Fibroblast of skin of abdomen (primary cell): ENCODE measurements at places on chromosomes 12 and 14.

DNA sequence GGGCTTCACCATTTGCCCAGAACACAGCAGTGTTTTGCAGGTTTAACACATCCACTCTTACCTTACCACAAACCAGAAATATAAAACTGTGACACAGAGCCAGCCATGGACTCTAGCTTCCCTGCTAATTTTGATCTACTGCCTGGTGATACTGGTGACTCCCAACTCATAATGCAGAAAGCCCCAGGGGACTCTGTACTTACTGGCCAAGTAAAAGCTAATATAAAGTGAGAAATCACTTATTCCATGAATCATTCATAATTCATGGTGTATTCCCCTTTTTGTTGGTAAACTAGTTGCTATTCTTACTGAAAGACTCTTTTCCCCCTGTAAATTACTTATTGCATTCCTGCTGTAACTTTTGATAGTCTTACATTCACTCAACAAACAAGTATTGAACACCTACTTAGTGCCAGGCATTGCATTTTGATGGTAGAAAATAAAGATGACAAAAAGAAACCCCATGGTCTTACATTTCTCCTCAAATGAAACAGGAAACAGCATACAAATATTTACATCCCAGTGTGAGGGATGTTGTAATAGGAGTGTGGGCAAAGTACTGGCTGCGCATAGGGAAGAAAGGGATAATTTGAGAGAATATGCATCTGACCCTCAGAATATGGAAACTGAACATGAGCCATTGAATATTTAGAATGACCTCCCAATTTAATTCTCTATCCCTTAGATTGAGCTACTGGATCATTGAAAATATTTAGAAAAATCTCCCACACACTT lies 279.6 kb downstream of the PDZRN4 start:
- DNase-seq: no peak

DNA sequence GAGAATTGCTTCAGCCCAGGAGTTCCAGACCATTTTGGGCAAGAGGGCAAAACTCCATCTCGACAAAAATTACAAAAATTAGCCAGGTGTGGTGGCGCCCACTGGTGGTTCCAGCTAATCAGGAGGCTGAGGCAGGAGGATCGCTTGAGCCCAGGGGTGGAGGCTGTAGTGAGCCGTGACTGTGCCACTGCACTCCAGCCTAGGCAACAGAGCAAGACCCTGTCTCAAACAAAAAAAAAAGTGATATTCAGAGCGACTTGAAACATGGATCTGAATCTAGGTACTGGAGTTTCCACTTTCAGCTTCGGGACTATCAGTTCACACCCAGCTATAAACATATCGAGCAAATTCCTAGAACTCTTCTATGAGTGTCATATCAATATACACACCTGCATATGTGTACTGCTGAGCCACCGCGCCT lies 16.3 kb upstream of the RNF34 start:
- DNase-seq: no peak

- DNase-seq: no peak
Measured at GRCh38 chr12:105064564-105065178, 19.6 kb downstream of the ALDH1L2 start.

GRCh38 chr14:92993302-92993701 lies 70.4 kb downstream of the CHGA start:
- DNase-seq: no peak

DNA sequence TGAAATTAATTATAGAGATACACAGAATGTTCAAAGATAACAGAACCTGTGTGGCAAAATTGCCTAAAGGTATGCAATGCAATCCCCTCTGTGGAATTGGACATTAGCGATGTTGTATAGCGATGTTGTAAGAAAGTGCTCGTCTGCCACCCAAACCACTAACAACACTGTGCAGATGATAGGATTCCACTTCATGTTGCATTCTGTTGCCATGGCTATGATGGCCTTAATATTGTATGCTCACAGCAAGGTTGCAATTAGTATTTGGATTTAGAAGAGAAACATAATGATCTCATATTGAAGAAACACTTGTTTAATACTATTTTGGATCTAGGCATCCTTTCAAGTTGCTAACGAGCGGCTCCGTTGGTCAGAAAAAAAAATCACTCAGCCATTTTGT lies 260.3 kb downstream of the BCAT1 start:
- no peak for DNase-seq

- no peak for DNase-seq
Measured at GRCh38 chr12:98699586-98699985, 54.5 kb downstream of the APAF1 start.

- DNase-seq: peak; percentile 60
Measured at GRCh38 chr14:98871796-98872195, 400.2 kb downstream of the BCL11B start.
